ENCODE measurements at places on chromosomes 7 and 10.

- no peak overlapping the region for H3K27ac ChIP-seq
- DNase-seq, result peak; percentile 86
- H3K27me3 ChIP-seq, result no peaks in the 10 kb centered on the region
- no peaks in the 10 kb centered on the region for H3K36me3 ChIP-seq
- H3K4me1 ChIP-seq, result peaks cover 11% of the 10 kb centered on the region
Measured at GRCh38 chr10:93115661-93116383, 42.1 kb downstream of the CYP26A1 start.

GRCh38 chr7:140551355-140552239, 72.3 kb upstream of the MKRN1 start:
- no peak overlapping the region for H3K27ac ChIP-seq
- H3K4me1 ChIP-seq, result no peaks in the 10 kb centered on the region
- no peak overlapping the region for H3K4me3 ChIP-seq

- H3K4me3 ChIP-seq, result no peak overlapping the region
- H3K36me3 ChIP-seq, result no peaks in the 10 kb centered on the region
- peaks cover 1% of the 10 kb centered on the region for H3K27me3 ChIP-seq
- no peak overlapping the region for H3K27ac ChIP-seq
- DNase-seq, result no peak
Measured at GRCh38 chr7:32222251-32222900, 152.2 kb upstream of the PDE1C start.

DNA sequence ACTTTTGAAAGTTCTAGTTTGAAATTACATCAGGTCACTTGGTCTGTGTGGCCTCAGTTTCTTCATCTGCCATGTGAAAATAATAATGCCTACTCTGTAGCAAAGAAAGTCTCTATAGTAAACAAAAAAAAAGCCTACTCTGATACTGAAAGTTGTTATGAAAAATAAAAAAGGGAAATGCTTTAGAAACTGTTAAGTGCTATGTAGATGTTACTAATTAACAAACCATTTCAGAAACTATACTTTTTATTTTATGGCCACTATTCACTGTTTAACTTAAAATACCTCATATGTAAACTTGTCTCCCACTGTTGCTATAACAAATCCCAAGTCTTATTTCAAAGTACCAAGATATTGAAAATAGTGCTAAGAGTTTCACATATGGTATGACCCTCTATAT, 50.6 kb downstream of the CFTR start:
- H3K4me1 ChIP-seq, result no peaks in the 10 kb centered on the region
- H3K4me3 ChIP-seq, result no peak overlapping the region
- no peaks in the 10 kb centered on the region for H3K27me3 ChIP-seq
- no peak for DNase-seq
- no peaks in the 10 kb centered on the region for H3K36me3 ChIP-seq
- H3K27ac ChIP-seq, result no peak overlapping the region

DNA sequence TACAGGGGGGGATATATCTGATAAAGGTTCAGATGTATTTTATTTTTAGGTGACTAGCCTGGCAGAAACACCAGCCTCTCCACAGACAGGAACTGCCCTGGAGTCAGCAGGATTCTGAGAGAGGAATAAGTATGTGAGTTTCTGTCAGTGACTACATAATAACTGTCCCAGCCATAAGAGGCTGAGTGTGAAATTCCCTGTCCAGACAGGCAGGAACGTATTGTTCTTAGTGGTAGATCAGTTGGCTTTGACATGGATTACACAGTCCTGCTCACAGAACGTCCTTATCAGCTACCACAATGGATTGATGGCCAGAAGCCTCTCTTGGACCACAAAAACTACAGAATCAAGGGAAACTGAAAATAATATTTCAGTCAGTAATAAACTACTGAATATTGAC, 709.8 kb downstream of the PCDH15 start:
- no peaks in the 10 kb centered on the region for H3K27me3 ChIP-seq
- H3K27ac ChIP-seq, result no peak overlapping the region
- no peak for DNase-seq

DNA sequence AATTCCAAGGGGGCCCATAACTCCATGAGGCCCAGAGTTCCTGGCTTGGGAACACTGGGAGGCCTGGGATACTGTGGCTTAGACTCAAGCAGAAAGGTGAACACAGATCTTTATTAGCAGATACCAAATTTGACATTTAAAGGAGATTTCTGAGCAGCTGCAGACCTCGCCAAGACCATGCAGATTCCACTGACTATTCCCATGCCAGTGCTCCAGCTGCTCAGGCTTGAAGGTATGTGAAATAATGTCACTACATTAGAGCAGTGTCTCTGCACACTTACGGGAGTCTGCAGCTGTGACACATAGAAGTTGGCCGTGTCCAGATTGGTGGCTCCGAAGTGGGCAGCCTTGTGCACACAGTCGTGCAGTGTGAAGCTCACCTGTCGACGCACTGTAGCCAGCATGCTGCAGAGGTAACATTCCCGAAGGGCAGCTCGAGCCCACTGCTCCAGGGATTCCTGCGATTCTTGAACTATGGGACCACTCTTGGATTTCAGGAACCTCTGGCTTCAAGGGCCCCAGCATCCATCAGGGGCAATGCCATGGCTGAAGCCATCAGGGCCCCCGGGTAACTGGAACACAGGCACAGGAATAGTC, 46.1 kb downstream of the SEPTIN7 start:
- H3K27me3 ChIP-seq, result no peaks in the 10 kb centered on the region
- no peak overlapping the region for H3K27ac ChIP-seq
- H3K4me1 ChIP-seq, result peaks cover 47% of the 10 kb centered on the region
- H3K4me3 ChIP-seq, result no peak overlapping the region
- peaks cover 3% of the 10 kb centered on the region for H3K36me3 ChIP-seq

GRCh38 chr10:75250934-75251333, 15.2 kb upstream of the COMTD1 start:
- no peak for DNase-seq
- no peak overlapping the region for H3K4me3 ChIP-seq
- H3K36me3 ChIP-seq, result peaks cover 2% of the 10 kb centered on the region
- no peaks in the 10 kb centered on the region for H3K27me3 ChIP-seq
- H3K4me1 ChIP-seq, result no peaks in the 10 kb centered on the region
